ENCODE measurements at places on chromosomes 7 and 10. TPM values are rescaled to one million over a fixed set of nuclear protein-coding genes. Genes with fewer than 3 reads are reported as not detected.

GRCh38 chr7:83863906-83864305 is 215.0 kb upstream of the SEMA3E start:
- no peak for DNase-seq

DNA sequence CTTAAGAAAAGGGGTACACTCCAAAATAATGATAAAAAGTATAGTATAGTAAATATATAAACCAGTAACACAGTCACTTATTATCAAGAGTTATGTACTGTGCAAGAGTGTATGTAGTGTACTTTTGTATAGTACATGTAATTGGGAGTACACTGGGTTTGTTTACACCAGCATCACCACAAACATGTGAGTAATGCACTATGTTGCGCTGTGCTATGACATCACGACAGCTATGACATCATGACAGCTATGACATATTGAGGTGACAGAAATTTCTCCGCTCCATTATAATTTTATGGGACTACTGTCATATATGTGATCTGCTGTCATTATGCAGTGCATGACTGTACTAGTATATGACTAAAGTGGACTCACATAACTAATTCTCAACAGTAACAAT is 84.6 kb downstream of the KMT2C start:
- DNase-seq = no peak

DNA sequence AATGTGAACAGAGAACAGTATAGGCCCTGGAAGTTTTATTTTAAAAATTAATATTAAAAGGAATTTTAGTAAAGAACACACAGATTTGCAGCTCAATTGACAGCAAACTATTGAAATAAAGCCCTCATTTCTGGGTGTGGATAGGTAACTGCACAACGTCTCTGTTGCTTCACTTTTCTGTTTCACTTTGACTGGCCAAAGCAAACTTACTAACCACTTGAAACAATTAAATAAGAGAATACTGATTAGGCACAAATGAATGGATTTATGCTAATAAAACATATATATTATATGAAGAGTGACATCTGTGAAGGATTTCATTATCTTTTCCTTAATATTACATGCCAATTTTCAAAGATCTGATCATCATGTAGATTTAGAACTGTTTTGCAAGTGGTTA is 11.9 kb downstream of the ZNF804B start:
- DNase-seq = no peak

GRCh38 chr10:29849126-29849833 is 210.1 kb downstream of the JCAD start:
- DNase-seq = no peak

DNA sequence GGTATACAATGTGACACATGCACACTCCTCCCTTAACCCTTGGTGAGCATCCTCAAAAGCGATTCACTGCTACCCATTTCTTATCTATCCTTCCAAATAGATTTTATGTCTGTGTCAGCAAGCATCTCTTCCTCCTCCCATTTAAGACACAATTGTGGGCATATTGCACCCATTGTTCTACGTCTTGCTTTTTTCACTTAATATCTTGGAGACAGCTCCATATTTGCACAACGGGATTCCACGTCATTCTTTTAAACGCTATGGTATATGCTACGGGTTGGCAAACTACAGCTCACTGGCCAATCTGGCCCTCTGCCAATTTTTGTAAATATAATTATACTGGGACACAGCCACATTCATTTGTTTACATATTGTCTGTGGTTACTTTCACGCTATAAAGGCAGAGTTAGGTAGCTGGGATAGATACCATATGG is 88.6 kb downstream of the RNF216 start:
- DNase-seq = no peak

DNA sequence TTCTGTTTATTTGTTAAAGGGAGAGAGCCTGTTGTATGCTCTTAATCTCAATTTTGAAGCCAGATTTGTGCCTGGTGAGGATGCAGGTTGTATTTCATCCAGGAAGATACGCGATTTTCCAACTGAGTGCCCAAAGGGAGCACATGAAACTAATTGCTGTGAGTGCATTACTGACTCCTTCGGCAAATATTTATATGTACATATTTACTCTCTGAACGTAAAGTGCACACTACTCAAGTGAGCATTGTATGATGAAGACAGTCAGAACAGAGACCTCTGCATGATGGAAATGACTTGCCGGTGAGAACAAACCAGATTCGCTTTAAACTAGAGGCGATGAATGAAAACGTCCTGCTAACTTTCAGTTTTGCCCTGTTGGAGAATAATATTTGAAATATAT is 130.1 kb downstream of the MALRD1 start:
- no peak for DNase-seq

- no peak for DNase-seq
Measured at GRCh38 chr7:25996006-25996408, 156.0 kb upstream of the NFE2L3 start.

GRCh38 chr7:110003827-110004226 is 1087.1 kb upstream of the LRRN3 start:
- no peak for DNase-seq

DNA sequence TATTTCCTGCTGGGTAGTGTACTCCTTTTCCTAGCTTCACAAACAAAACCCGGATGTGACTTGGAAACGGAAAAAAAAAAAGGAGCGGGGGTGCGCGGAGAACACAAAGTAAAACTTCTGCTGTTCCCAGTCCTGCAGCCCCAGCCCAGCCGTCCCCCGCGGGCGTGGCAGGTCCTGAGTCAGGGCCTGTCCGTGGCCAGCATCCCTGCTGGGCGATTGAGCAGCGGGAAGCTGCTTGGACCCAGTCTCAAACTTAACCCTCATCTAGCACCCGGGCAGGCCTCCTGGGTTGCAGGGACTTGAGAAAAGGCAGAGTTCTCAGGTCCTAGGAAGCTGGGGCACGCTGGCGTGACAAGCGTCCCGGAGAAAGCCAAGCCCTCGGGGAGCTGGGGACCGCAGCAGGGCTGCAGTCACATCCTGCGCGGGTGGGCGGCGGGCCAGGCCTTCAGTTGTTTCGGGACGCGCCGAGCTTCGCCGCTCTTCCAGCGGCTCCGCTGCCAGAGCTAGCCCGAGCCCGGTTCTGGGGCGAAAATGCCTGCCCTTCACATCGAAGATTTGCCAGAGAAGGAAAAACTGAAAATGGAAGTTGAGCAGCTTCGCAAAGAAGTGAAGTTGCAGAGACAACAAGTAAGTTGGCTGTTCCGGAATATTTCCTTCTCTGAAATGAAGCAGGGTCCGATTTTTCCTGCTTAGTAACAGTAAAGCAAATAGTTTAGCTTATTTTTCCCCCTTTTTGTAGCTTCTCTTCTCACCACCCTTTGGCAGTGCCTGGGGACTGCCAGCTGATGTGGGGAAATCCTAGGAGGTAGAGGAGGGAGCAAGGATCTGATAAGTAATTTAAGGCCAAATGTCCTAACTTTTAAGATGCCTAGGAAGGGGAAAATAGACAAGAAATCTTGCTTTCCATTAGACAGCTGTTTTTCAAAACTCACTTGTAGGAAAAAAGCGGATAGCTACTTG is at the start of gene GNG11:
Gene GNG11, plus strand, starts transcription at position 129 of the 960 bp plus-strand sequence. Its CDS starts 403 bp downstream, at position 532.
- DNase-seq = peak; percentile 56

DNA sequence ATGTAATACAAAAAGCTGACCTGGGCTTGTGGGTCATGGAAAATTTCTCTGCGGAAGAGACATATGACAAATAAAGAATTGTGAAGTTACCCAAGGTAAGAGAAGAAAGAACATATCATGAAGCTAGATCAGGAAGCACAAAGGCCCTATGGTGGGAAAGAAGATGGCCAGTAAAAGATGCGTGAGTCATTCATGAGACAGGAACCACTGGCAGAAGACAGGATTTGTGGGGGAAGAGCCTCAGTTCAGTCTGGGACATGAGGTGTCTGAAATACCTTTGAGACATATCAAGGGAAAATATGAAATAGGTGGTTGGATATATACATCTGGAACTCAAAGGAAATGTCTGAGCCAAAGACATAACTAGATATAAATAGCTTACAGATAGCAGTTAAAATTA is 27.7 kb upstream of the AMPH start:
- DNase-seq = no peak

EPO gene
- not detected for total RNA-seq

OPN4 gene
- not detected for total RNA-seq

CFAP46 gene
- total RNA-seq = 0.73 TPM

PRDX3 gene
- total RNA-seq = 165 TPM

PRRT4 gene
- total RNA-seq = under 0.01 TPM

STAG3 gene
- total RNA-seq = 1.3 TPM

All from breast epithelium (tissue), 4 donors.